NCI-H1417 treated with DMSO at 0.1 percent for 48 hours (cell line): ENCODE measurements at places on chromosomes 2 and 18.

GRCh38 chr2:66366619-66367018 is 68.3 kb upstream of the MEIS1 start:
- no peak for DNase-seq

- DNase-seq = no peak
Measured at GRCh38 chr2:173741759-173742158, 223.4 kb downstream of the SP3 start.

DNA sequence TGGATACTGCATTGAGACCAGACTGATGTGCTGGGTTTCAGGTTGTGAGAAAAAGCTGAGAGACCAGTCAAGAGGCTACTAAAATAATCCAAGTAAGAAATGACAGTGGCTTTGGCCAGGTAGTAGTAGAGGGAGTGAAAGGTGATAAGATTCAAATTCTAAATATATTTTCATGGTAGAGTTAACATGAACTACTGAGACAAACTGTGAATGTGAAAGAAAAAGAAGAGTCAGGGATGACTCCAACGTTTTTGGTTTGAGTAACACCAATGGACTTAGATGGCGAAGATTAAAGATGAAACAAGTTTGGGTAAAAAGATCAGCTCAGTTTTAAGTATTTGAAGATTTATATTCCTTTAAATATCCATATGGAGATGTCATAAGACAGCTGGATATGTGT is 209.4 kb downstream of the ZEB2 start:
- no peak for DNase-seq

DNA sequence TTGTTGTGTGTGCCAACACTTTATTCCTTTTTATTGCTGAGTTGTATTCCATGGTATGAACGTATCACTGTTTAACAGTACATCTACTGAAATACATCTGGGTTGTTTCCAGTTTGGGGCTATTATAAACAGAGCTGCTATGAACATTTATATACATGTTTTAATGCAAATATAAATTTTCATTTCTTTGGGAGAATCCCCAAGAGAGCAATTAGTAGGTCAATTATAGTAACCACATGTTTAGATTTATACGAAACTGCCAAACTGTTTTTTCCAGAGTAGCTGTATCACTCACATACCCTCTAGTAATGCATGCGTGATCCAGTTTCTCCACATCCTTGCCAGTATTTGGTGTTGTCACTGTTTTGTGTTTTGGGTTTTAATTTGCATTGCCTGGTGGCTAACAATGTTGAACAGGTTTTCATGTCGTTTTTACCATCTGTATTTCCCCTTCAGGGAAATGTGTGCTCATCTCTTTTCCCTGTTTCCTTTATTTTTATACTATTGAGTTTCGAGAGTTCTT is 81.0 kb downstream of the TMEM131 start:
- DNase-seq = no peak

GRCh38 chr2:154686162-154686561 is 12.3 kb upstream of the KCNJ3 start:
- no peak for DNase-seq

GRCh38 chr2:76450024-76450475 is 739.3 kb upstream of the GCFC2 start:
- no peak for DNase-seq
